ENCODE measurements at places on chromosomes 4 and X.

DNA sequence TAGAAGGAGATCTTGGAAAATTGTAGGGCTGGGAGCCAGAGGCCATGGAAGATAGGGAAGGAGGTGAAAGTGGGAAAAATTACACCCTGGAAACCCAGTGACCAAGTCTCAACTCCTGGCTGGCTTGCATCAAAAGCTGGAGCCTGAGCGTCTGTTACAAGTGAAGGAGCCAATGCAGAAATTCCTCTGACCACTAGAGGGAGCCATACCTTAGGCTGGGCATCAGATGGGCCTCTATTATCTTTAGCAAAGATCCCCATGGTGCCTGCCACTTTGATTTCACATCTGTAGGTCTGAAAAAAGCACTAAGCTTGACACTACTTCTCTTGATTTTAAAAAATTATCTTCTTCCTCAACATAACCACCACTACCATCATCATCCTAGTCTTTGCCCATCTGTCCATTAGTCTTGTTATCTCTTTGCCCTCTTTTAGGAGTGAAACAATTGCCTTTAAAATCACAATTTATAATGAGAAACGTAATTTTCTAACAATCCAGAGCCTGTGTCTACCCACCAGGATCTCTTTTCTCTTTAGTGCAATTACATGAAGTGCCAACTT is 62.9 kb downstream of the ANAPC4 start:
- peak; percentile 52 for DNase-seq

DNA sequence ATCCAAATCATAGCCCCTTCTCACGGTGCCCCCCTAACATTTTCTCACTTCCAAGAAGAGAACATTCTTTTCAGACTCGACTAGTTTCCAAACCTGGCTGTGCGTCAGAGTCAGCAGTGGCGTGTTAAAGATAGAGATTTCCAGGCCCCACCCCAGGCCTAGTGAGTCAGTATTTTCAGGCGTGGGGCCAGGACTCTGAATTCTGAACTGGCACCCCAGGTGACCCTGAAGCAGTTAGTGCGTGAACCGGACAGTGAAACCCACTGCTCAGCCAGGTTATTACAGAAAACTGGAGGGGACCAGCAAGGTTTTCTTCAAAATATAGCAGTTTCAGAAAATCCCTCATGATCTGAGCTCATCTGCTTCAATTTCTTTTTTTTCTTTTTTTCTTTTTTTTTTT is 35.0 kb upstream of the BCOR start:
- DNase-seq, result no peak

DNA sequence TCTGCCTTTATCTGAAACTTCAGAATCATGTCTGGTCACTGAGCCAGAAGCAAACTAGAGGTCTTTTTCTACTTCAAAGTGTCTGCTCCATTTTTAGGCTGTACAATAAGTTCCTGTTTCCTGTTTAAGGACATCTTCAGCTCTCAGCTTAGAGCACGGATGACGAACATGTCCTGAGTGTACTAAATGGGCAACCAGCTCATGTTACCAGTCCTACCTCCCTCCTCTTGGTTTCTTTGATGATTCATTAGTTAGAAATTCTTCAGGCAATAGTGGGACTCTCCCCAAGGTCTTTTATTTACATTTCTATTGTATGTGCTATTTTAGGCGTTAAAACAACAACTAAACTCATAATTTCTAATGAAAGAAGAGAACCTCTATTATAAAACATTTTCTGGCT is 58.0 kb downstream of the ENPEP start:
- no peak for DNase-seq

GRCh38 chrX:119529345-119530276 is 35.6 kb downstream of the STEEP1 start:
- no peak for DNase-seq

DNA sequence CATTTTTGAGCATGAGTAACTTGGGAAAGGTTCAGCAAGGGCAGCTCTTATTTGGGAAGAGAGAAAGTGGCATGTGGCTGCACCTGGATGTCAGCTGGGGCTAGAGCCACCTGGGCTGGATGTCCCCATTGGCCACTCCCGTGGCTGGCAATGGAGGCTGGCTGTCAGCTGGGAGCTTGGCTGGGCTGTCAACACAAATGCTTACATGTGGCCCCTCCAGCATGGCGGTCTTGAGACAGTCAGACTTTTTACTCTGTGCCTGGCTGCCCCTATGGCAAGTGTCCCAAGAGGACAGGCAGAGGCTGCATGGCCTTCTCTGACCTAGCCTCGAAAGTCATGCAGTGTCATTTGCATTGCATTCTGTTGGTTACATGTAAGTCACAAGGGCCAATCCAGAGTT is 99.6 kb downstream of the FAM53A start:
- no peak for DNase-seq

GRCh38 chr4:105619188-105619931 is 66.9 kb downstream of the ARHGEF38 start:
- DNase-seq, result peak; percentile 75

- no peak for DNase-seq
These were observed at the start of gene UCP1 for GRCh38 chr4:140568507-140569306. UCP1 (minus strand) TSS chr4:140568961; CDS start chr4:140568729, 232 bp downstream.

DNA sequence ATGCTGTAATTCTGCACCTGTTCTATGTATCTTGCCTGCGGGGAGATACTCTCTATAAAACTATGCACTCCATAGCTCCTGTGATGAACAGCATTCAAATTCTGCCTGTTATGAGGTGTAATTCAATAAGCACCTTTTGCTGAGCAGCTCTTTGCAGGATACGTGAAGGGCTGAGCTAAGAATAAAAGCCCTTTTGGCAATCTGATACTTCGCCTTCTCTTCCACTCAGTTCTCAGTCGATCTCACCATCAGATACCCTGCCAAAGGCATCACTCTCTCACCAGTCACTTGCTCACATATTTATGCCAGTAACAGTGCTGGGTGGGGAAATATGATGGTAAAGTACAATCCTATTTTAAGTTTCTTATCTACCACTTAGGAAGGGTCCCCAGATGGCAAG is 67.2 kb downstream of the RPS3A start:
- no peak for DNase-seq

DNA sequence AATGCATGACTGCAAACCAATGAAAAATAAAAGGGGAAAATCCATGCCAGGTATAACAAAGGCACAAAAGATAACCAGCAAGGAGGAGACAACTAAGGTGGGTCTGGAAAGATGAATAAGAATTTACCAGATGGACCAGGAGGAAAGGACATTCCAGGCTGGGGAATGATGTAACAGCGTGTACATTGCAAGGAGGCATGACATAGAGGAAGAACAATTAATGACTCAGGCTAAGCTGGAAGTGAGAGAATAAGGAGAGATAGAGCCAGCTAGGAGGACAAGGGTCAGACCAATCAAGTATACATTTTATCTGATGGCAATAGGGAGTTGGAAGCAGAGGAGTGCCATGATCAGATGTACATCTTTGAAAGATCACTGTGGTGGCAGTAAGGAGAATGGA is 57.0 kb downstream of the MTMR8 start:
- DNase-seq, result no peak

- no peak for DNase-seq
These were observed 206.5 kb upstream of the MAMLD1 start for GRCh38 chrX:150156615-150157014.

- DNase-seq, result peak; percentile 24
These were observed 444.7 kb downstream of the IQCM start for GRCh38 chr4:149370785-149371420.

DNA sequence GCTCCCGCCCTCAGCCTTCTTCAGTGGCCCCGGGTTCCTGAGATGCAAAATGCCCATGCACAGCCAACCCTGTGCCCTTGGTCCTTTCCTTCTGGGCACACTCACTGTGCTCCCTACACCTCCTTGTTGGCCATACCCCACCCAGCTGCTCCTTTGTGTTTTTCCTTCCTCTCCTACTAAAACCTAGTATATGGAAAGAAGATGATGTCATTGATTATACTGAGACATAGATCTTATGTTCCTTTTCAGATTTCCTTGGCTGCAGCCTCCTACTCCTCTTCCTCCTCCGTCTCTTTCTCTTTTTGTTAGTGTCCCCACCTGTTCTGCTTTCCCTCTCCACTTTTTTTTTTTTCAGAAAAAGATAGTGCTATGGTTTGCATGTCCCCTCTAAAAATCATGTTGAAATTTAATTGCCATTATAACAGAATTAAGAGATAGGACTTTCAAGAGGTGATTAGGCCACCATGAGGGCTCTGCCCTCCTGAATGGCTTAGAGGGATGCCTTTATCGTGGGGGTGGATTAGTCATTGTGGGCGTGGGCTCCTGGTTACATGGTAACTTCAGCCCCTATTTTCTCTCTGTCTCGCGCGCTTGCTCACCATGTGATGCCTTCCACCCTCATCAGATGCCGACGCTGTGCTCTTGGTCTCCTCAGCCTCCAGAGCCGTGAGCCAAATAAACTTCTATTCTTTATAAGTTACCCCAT is 254.9 kb upstream of the GATB start:
- no peak for DNase-seq

DNA sequence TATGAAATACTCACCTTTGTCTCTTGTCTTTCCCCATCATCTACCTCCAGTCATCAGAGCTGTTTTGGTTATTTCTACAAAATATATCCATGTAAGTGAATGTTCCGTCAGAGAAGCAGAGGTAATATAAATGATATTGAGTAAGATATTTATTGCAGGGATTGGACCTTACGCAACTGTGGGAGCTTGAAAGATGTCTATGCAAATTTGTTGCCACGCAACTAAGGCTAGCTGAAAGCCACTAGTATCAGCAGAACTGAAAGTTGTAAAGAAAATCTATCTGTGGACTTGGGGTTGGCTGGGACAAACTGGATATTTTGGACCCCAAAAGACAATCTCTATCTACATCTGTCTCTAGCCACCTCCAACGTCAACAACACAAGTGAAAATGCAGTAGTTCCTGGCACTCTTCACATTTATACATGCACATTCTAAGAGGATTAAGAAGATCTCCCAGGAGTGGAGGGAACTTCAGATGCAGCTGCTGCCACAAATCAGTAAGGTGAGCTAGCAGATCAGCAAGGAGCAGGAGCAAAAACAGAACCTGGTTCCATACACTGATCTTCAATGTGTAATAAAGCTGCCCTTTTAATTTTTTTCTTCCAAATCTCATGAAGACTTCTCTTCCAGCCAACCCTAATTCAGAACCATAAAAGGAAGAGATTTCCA is 8.5 kb upstream of the CCSER1 start:
- DNase-seq, result no peak

GRCh38 chr4:99349338-99349737 is 3.2 kb downstream of the ADH1C start:
- no peak for DNase-seq

GRCh38 chr4:82864336-82864979 is 26.5 kb downstream of the SEC31A start:
- DNase-seq, result no peak

DNA sequence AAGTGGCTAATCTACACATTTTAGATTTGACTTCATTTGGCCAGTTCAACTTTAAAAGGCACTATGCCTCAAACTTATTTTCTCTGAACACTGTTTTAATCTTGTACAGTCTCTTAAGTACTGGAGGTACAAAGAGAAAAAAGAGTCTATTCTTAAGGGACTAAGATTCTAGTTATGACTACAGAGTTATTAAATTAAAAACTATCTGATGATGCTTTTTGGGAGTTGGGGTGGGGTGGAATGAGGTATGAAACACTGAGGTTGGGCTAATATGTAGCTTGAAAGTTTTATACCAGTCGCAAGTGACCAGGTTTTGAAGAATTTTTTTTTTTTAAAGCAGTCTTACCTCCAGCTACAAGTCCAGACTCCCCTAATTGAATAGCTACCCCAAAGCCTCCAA is 17.7 kb upstream of the GPR34 start:
- DNase-seq, result no peak

DNA sequence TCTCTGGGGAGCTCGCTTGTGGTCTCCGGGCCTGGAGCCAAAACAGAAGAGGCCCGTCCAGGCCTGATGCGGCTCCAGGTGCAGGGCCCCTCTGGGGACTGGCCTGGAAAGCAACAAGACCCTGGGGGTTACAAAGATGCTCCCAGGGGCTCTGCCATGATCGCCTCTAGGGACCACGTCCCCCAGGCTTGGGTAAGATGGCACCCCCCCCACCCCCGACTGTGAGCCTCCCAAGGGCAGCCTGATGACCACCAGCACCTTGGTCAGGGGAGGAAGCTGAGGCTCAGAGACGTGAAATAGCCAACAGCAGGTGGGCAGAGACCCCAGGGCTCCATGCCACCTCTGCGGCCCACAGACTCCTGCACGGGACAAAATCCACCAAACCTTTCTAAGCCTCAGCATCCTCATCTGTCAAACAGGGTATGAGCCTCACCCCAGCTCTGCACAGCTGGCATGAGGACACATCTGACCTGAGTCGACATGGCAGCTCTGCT is 25.4 kb downstream of the C4orf50 start:
- DNase-seq, result peak; percentile 28

DNA sequence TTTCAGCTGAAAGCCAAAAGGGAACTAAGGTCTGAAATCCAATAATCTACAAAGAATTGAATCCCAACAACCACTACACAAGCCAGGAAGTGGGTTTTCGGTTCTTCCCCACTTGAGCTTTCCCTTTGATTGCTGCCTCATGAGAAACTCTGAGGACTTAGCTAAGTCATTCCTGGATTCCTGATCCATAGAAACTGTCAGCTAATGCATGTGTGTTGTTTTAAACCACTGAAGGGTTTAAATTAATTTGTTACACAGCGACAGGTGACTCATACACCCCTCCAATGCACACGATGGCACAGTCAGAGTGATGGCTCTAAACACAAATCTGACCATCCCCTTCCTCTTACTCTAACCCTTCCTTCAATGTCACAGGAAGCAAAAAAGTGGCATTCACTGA is 282.9 kb downstream of the RAB28 start:
- no peak for DNase-seq

DNA sequence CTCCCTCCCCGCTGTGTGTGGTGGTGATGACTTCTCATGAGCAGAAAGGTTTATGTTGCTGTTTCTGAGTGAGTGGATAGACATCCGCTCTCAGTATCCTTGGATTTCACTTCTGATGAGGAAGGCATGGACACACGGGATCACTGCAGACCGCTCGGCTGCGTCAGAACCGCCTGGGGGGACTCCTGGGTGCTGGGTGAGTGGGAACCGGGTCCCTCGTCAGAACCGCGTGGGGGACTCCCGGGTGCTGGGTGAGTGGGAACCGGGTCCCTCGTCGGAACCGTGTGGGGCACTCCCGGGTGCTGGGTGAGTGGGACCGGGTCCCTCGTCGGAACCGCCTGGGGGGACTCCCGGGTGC is 9.0 kb downstream of the CTBP1 start:
- DNase-seq, result no peak

DNA sequence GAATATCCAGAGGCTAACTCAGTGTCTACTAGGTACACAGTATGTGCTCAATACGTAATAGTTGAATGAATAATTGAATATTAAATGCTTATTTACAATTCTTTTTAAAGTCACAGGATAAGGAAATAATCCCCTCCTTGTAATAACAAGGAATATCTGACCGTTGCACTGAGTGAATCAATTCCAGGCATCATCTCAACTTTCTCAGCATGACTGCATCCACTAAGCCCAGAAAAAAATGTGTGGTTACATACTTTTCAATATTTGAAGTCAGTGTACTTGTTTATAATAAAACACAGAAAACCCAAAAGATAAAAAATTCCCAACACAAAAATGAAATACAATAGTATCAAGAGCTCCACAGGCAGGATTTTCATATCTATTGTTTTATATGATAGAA is 105.4 kb downstream of the TMEM144 start:
- no peak for DNase-seq

Data from NCI-H1105 treated with DMSO at 0.1 percent for 48 hours (cell line).